ENCODE measurements at places on chromosomes 12 and 14.

DNA sequence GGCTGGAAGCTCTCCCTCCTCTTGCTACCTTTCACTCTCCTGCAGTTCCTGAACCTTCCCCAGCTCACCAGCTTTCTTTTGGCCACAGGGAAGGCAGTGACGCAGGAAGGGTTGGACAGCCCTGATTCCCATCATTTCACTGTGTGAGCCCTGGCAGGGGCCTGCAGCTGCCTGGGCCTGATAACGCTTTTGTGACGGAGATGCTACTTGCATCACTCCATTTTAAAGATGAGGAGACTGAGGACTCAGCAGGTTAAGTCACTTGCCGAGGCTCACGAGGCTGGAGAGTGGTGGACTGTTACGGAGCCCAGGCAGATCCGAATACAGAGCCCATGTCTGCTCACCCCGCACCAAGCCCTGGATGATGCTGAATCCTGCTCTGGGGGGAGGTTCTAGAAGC, 145.3 kb downstream of the RBM19 start:
- DNase-seq: no peak

DNA sequence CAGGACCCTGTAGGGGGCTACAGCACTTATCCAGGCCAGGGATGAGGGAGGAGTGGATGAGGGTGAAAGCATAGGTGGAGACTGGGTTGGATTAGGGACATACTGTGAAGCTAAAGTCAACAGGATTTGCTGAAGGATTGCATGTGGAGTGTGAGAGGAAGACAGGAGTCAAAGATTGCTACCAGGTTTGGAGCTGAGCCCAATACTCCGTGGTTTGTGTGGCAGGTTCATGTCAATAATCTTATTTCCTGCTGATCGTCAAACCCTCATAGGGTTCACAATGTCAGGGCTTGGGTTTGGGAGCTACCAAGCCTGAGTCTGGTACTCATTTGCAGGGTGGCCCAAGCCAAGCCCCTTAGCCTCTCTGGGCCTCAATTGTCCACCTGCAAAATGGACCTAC, 77.1 kb upstream of the PLXNC1 start:
- DNase-seq: no peak

GRCh38 chr14:89397569-89398230, 19.3 kb downstream of the FOXN3 start:
- no peak for DNase-seq

GRCh38 chr14:106844608-106845285, 1318.4 kb downstream of the TMEM121 start:
- DNase-seq: peak; percentile 66

GRCh38 chr12:65643171-65643570, 181.1 kb upstream of the HMGA2 start:
- DNase-seq: no peak

- no peak for DNase-seq
Measured at GRCh38 chr14:90053044-90053443, 8.8 kb upstream of the KCNK13 start.

DNA sequence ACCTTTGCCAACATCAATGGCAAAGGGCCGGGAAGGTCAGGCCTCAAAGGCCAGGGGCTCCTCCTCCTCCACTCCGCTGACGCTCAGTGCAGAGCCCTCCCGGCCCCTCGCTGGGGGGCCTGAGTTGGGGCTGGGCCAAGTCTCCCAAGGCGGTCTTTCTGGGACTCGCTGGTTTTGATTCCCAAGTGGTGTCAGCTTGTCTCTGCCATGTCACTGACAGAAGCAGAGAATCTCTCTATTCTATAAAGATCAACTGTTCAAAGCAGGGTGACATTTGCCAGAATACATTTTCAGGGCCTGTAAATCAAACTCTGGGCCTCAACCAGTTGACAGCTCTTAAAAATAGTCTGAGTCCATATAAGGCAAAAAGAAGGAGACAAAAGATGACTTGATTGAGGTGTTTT, 75.9 kb downstream of the CCDC88C start:
- DNase-seq: no peak

- DNase-seq: no peak
Measured at GRCh38 chr14:93023802-93024434, 91.8 kb downstream of the ITPK1 start.

GRCh38 chr14:75125617-75126016, 1.2 kb downstream of the NEK9 start:
- no peak for DNase-seq

- peak; percentile 97 for DNase-seq
Measured at GRCh38 chr14:60723907-60724618, at the start of gene SIX4. SIX4 (minus strand) TSS chr14:60724351; CDS start chr14:60724074, 277 bp downstream.

- peak; percentile 84 for DNase-seq
Measured at GRCh38 chr14:105248368-105249181, at the start of gene BTBD6. BTBD6 (plus strand) TSS chr14:105248533; CDS start chr14:105248712, 179 bp downstream.

DNA sequence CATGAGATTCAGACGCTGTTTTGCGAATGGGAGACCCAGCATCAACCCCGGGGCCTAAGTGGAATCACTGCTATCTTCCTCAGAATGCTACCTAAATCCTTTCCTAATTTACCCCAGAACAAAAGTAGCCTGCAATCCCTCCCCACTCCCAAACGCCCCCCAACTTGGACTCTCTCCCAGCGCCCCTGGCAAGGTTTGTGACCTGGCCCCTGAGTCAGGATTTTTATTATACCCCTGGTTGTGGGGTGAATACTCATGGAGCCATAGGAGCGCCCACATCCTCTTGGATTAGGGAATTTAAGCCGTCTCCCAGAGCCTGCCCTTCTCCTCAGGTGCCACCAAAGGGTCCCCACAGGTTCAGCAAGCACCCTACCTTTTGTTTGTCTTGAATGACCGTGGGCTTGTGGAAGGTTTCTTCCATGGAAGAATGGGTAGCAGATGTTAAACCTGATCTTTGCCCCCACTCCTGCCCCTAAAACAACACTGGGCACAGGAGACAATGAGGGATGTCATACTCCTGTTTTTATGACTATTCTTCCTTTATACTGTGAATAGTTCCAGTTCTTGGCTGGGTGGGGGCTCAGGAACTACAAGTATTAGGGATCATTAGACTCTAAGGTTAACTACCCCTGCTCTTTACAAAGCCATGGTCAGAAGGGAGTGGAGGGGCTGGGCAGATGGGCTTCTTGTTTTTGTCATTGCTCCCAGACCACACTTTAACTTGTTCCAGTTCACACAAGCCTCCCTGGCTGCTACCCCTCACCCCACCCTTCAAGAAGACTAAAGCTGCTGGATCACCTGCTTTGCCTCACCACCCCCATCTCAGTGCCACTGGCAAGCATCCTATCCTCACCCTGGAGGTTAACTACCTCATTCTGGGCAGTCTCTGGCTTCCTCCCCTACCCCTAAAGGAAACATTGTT, 630 bp downstream of the MYL6B start:
- no peak for DNase-seq

- no peak for DNase-seq
Measured at GRCh38 chr14:94831085-94831484, 61.2 kb upstream of the GSC start.

- no peak for DNase-seq
Measured at GRCh38 chr14:51981218-51981854, 8.0 kb upstream of the RTRAF start.

DNA sequence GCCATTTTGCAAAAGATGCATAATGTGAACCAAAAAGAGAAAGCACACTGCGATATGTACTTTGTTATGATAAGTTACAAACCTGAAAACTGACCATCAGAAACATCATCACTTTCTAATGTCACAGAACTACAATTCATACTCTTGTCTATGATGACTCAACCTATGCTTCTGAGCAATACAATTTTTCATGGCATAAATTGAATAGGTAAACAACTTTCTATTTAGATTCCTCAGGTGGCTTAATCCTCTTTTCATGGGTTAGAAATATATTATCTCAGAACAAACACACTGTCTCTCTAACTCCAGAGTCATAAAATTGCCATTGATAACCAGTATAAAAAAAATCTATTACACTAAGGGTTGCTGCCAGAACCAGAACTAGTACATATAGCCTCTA, 1715.0 kb upstream of the FLRT2 start:
- DNase-seq: no peak

DNA sequence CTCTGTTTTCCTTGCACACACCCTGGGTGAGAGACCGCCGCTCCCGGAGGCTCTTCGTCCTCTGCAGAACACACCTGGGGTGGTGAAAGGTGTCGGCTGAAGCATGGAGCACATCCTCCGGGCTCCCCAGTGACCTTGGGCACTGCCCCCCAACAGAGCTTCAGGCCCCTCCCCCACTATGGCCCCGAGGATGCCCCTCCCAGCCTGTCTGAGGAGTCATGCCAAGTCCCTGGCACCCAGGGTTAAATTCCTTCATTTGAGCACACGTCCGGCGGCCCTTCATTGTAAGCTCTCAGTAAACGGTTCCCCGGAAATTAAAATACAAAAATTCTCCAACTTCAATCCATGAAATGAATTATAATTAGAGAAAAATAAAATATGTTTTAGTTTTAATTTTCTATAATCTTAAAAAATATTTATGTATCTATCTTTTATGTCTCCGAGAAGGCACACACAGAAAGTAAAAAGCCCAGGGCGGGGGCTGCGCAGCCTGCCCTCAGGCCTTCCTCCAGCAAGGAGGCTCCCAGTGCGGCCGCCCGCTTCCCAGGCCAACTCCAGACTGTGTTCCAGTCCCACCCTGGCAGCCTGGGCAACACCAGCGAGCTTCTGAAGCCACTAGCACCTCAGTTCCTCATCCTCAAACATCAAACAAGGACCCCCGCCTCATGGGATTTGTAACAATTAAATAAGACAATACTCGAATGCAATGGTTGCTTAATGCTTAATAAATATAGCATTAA, 63.5 kb downstream of the TMEM132D start:
- DNase-seq: no peak

DNA sequence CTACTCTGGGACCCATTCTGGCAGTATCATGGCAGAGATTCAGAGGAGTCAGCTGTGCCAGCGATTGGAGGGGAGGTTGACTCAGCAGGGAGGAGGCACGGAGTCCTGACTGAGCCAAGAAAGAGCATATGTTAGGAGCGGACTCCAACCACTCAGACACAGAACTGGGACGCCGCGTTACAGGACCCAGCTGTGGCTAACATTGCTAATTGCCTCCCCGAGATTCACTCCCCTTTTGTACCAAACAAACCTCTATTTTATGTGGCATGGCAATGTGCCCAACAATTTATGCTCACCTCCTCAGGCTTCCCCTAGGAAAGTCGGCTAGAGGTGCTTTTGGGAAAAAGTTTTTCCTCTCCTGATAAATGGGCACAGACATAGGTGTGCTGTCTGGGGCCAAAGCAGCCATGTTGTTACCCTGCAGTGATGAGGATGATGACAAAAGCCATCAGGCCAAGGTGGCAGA, 15.2 kb upstream of the CLIP1 start:
- DNase-seq: peak; percentile 79

DNA sequence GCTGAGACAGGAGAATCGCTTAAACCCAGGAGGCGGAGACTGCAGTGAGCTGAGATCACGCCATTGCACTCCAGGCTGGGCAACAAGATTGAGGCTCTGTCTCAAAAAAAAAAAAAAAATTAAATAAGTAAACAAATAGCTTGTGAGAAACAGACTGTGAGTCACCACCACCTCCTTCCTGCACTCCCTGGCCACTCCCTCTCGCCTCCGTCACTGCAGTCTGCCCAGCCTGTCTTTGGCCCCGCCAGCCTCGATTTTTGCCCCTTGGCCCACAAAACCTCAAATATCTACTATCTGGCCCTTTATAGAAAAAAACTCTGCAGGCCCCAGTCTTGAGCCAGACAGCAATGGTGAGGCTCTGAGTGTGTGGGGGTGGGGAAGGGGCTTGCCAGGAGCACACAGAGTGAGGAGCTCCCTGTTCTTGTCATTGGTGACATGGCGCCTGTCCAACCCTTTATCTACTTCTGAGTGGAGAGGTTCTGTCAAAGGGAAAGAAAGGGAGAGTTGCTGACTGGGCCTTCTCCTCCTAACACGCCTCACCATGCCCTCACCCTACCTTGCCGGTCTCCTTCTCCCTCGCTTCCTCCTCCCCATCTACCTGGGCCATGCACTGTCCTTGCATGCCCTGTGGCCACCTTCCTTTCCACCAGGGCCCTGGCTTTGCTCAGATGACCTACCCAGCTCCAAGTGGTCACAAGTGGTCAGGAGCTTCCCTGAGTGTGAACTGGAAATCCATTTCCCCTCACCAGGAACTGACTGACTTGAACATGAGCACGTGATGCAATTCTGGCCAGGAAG, 22.1 kb downstream of the LGMN start:
- DNase-seq: no peak

DNA sequence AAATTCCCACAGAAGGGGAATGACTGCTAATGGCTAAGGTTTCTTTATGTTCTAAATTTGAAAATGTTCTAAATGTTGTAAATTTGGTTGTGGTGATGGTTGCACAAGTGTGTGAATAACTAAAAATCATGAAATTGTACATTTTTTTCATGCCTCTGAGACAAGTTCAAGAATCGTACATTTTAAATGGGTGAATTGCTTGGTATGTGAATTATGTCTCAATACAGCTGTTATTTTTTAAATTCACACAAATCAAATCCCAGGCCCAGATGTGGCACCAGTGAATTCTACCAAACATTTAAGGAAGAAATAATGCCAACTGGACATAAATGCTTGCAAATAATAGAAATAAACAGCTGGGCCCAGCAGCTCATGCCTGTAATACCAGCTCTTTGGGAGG, 28.6 kb upstream of the RND1 start:
- no peak for DNase-seq

DNA sequence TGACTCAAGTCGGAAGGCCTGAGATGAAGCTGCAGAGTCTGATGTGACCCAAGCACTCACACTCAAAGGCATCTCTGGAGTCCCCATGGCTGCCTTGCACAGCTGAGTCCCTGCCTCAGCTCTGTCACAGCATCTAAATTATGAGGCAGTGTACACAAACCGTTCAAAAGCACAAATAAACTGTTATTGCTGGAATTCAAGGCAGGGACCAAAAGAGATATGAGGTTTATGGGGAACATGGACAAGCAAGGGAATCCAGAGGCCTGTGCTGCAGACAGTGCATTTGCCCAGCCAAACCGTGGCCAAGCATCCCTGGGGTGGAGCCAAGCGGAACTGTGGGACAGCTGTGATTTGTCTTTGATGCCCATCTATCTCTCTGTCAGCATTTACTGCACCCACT, 91.3 kb downstream of the RPS29 start:
- no peak for DNase-seq

GRCh38 chr14:92754966-92755365, 6.5 kb upstream of the LGMN start:
- peak; percentile 60 for DNase-seq

GRCh38 chr14:88625671-88626070, 62.8 kb downstream of the ZC3H14 start:
- no peak for DNase-seq

DNA sequence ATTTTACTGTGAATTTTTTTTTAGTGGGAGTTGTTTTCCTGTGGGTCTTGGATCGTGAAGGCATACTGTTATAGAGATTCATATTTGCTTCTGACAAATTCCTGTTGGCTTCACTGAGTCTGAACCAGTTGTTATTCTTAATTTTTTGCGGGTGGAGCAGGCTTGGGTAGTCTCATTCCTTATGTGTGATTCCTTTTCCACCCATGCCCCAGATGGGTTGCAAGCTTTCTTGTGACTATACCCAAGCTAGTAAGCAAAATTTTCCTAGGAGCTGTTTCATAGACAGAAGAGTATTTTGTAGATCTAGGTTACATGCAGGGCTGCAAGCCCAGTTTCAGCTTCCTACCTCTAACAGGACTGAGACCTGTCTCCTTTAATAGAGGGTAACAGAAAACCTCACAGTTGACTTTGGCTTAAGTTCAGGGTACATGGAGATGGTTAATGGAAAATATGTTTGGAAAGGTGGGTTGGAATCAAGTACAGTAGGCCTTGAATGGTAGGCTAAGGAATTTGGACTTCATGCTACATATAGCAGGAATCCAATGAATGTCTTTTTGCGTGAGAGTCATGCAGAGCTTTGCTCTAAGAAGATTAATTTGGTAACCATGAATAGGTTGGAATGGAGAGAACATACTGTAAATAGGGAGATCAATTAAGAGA, 29.0 kb downstream of the TRMT5 start:
- DNase-seq: no peak

All from NCI-H1105 treated with DMSO at 0.1 percent for 48 hours (cell line).